ENCODE measurements at places on chromosomes 12 and 14.

DNA sequence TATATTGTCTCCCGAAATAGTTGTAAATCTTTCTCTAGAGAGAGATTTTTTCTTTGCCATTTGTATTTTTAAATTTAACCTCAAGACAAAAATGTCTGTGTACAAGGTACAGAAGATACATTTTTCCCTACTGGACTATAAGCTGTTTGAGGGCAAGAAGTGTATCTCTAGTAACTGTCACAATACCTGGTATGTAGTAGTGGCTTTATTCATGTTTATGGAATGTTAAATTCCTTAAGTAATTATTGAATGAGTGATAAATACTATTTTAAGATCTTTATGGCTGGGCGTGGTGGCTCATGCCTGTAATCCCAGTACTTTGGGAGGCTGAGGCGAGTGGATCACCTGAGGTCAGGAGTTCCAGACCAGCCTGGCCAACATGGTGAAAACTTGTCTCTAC lies 24.4 kb upstream of the CDK17 start:
- DNase-seq, result no peak

GRCh38 chr12:49555631-49556390 lies 12.1 kb downstream of the MCRS1 start:
- DNase-seq, result no peak

GRCh38 chr12:70379846-70380245 lies 13.8 kb downstream of the KCNMB4 start:
- no peak for DNase-seq

GRCh38 chr12:38175538-38175937 lies 141.0 kb upstream of the ALG10B start:
- no peak for DNase-seq

DNA sequence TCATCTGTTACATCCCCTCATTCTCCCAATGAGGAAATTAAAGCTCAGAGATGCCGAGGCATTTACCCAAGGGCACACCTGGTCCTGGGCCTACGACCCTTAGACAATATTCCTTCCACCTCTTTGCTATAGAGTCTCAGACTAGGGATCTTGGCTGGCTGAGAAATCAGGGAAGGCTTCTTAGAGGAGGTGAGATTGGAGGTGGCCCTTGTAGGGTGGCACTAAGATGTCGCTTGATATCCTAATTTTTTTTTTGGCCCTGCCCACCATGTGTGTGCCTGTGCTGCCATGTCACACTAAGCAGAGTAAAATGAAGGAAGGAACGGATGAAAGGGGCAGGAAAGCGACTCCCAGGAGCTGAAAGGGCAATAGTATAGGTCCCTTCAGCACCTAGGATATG lies 20.6 kb downstream of the BDKRB2 start:
- DNase-seq, result no peak

GRCh38 chr12:129901254-129901653 lies 2.6 kb downstream of the TMEM132D start:
- DNase-seq, result no peak

GRCh38 chr12:770479-770878 lies 18.1 kb downstream of the WNK1 start:
- DNase-seq, result no peak

DNA sequence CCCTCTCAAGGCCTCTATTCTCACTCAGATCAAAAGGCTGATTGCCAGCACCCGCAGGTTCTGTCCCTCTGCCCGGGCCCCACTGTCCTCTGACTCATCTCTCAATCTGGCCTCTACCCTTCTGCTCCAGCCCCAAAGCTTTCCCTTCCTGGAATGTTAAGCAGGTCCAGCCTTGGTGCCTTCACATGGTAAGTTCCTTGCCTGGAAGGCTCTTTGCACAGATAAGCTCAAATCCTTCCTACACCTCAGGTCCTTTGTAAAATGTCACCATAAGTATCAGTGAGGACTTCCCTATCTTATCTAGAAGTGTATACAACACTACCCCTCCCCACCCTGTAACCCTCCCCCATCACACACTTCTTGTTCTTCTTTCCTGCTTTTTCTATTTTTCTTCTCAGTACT lies 22.2 kb downstream of the LPCAT3 start:
- DNase-seq, result no peak

- DNase-seq, result no peak
Observed at GRCh38 chr12:104575442-104576186, 118.9 kb downstream of the CHST11 start.

DNA sequence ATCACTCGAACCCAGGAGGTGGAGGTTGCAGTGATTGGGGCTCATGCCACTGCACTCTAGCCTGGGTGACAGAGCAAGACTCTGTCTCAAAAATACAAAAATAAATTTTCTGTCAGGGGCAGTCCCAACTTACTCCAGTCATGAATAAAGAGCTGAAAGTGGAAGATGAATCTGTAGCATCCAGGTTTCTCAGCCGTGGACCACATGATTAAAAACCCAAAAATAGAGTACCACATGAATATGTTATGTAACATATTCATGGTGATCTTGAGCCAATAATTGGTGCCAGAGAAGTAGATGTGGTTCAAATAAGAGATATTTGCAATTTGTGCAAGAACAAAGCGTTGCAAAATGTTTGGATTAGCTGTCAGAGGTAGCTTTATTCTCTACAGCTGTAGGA lies 23.1 kb downstream of the SPIC start:
- no peak for DNase-seq

GRCh38 chr12:12477532-12477890 lies 85.2 kb downstream of the DUSP16 start:
- DNase-seq, result no peak

GRCh38 chr12:106226884-106227640 lies 20.8 kb downstream of the CKAP4 start:
- DNase-seq, result no peak

- no peak for DNase-seq
Observed at GRCh38 chr14:98926801-98927200, 345.2 kb downstream of the BCL11B start.

DNA sequence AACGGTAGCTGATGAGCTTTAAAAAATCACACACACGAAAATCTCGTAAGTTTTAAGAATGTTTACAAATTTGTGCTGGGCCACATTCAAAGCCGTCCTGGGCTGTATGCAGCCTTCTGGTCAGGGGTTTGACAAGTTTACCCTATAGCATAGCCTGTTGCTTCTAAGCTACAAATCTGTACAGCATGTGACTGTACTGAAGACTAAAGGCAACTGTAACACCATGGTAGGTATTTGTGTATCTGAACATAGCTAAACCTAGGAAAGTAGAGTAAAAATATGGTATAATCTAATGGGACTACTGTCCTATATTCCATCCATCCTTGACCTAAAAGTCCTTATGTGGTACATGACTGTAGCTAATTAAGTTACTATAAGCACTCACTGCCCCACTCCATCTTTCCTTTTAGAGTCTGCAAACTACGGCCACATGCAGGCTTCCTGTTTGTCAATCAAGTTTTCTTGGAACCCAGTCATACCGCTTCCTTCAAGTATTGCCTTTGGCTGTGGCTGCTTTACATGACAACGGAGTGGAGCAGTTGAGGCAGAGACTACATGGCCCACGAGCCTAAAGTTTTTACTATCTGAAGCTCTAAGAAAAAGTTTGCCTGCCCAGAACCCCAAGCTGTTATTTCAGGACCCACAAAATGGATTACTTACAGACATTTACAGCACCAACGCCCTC lies 18.5 kb downstream of the KRT7 start:
- DNase-seq, result no peak

DNA sequence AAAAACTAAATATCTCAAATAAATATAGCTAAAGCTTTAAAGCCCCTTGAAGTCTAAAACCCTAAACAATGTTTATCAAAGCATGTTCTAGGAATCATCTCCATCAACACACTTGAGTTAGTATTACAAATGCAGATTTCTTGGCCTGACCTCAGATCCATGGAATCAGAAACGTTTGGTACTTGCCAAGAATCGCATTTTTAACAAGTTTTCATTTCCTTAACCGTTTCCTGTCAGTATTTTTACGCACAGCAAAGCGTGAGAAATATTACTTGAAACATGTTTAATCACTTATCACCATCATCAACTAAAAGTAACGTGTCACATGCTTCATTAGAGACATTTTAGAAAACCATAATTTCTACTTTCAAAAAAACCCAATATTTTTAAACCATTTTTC lies 9.7 kb downstream of the SLCO1C1 start:
- no peak for DNase-seq

DNA sequence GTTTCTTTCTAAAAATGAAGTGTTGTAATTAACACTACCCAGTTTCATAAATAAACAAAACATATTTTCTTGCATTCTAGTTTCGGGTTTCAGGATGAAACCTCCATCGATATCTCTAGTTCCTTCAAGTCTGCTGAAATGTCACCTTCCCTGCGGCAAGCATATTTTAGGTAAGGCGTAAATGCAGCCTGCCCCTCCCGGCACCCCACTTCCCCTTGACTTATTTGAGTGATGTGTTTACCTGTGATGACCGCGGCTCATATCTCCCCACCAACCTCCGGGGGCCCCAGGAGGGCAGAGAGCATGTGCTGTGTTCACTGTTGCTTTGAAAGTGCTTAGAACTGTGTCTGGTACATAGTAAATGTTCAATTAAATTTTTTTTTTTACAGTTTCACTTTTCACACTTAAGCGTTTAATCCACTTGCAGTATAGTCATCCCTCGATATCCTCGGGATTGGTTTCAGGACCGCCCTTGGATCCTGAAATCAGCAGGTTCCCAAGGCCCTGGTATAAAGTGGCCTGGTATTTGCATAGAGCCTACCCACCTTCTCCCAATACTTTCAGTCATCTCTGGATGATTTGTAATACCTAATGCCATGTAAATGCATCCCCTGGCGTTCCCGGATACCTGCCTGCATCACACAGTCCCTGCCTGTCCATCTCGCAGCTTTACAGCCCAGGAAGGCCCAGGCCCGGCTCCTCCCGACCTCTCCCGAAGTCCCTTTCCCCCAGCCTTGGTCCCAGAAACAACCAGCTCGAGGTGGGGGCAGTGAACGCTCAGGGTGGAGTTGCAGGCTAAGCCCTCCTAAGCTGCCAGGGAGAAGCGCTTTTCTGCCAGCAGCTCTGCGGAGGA lies 40.2 kb upstream of the FBRSL1 start:
- no peak for DNase-seq

DNA sequence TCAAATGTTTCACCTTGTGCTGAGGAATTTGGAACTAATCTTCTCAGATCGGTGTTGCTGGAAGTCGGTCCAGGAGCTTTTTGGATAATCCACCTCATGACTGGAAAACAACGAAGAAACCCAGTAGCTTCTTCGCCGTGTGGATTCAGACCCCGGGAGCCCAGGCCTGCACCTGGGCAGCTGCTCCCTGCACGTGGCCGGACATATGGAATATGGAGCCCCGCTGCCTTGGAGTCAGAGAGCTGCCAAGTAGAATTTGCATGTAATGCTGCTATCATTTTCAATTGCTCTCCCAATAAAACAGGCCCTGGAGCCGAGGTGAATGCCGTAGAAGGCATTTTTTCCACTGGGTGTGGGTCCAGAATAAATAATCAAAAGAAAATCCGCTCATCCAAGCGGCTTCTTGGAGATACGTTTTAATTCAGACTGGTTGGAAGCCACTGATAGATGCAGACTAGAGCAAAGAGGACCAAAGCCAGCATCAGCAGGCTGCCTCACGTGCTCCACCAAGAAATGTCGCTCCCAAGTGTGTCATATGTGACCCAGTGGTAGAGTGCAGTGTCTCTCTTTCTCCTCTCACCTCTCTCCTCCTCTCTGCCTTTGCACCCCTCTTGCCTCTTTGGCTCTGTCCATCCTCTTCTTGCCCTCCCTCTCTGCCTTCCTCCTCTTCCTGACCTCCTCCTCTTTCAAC lies 115.3 kb downstream of the ZNF664 start:
- no peak for DNase-seq

DNA sequence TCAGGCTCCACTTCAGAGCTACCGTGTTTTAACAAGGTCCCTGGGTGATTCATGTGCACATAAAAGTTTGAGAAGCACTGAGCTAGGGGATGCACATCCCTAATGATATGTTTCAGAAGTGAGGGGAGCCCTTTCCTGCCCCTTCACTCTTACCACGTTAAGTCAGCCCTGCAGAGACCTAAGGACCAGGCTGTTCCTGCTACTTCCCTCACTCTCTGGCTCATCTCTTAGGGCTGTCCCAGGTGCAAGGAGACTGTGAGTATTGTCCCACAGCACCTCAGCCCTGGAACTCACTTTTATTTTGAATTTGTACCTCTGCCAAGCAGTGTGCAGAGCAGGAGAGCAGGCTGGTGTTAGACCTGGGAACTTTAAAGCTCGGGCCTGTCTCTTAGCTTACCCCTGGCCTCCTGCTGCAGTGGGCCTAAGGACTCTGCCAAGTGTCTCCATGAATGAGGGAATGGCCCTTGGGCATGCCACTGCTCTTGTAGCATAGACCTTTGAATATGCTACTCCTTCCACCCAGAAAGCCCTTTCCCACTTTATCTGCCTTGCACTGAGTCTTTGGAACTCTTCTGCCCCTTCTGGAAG lies 11.0 kb upstream of the SUSD6 start:
- DNase-seq, result no peak

GRCh38 chr12:26846416-26846815 lies 13.4 kb upstream of the ITPR2 start:
- DNase-seq, result no peak

DNA sequence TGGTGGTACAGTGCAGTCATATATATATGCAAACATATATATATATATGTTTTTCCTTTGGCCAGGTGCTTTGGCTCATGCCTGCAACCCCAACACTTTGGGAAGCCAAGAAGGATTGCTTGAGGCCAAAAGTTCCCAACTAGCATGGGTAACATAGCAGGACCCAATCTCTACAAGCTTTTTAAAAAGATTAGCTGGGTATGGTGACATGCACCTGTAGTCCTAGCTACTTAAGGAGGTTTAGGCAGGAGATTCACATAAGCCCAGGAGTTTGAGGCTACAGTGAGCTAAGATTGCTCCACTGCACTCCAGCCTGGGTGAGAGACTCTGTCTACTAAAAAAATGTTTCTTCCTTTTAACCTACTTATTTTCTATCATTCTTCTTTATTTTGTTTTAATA lies 10.2 kb downstream of the PZP start:
- DNase-seq, result no peak

GRCh38 chr12:113302886-113303640 lies 31.8 kb downstream of the SLC8B1 start:
- DNase-seq, result no peak

GRCh38 chr14:36505181-36505815 lies 14.7 kb downstream of the NKX2-1 start:
- no peak for DNase-seq

DNA sequence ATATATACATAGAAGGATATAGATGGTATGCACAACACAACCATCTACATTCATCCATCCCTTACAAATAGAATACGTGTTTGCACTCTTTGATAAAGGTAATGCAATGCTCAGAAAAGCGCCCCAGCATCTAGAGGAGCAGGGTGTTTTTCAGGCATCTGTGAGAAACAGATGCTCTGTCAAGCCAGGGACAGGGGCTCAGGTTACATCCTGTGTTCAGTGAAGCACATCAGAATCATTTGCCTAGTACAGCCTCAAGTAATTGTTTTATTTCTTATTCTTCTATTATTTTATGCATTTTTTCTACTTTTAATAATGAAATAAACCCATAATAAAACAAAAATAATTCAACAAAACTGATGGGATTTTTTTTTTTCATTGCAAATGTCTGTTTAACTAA lies 50.5 kb upstream of the HIF1A start:
- no peak for DNase-seq

GRCh38 chr14:58088961-58089360 lies 63.1 kb downstream of the ARMH4 start:
- DNase-seq, result no peak

- DNase-seq, result no peak
Observed at GRCh38 chr14:23413681-23414080, 5.6 kb upstream of the MYH6 start.

GRCh38 chr14:86179980-86180379 lies 650.0 kb downstream of the FLRT2 start:
- DNase-seq, result no peak

All from activated T-helper 9 cell treated with anti-CD3 and anti-CD28 coated beads, Interleukin-2, amount 50 U/mL, for 16 hours (primary cell).